ENCODE measurements at places on chromosomes 7 and 10.

DNA sequence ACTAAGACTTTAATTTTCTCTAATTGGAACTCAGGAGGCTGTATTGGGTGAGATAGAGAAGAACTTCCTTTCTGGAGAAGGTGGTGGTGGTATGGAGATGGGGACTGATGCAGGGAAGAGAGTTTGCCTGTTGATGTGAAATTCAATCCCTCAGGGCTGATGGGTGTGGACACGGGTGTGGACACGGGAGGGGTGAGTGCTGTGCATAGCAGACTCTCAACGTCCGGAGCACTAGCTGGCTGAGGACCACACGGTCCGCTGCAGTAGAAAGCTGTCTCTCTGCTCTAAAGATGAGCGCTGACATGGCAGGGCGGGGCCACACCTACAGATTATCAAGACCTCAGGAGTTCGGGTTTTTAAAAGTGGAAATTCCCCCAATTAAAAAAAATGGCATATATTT, 148.5 kb upstream of the PITRM1 start:
- DNase-seq: no peak

DNA sequence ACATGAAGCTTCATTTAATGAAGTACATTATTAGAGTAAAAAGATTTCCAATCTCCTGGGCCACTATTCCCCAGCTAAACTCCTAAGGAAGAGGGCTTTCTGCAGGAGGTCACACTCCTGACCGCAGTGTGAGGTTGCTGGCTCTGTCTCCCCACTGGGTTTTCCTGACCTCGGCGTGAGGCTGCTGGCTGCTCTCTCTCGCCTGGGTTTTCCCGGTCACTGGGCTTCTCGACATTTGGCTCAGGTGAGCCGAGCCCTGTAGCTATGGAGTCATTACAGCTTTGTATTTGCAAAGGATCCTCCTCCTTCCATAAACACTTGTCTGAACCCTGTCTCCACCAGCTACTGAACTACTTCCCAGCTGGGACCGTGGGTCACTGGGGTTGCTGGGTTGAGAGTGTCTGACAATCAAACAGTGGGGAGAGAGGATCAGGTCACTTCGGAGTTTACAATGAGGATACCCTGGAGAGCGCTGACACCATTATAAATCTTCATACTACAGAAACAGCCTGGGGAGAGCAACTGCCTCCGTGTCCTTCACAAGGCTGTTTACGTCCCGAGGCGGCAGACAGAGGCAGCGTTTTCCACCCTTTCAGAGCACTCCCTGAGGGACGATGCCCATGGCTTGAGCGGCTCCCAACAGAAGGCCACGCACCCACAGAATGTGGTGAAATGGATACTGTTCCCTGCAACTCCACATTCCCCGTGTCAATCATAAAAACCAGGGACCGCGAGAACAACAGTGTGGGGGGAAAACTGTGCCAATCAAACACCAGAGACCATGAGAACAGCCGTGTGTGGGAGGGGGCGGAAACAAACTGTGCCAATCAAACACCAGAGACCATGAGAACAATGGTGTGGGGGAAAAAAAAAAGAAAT, 226.2 kb downstream of the ZMYND11 start:
- no peak for DNase-seq

GRCh38 chr7:44277851-44278250, 47.5 kb downstream of the CAMK2B start:
- no peak for DNase-seq

GRCh38 chr10:35949811-35950211, 307.7 kb upstream of the FZD8 start:
- no peak for DNase-seq

GRCh38 chr7:66707825-66708224, 32.7 kb upstream of the RABGEF1 start:
- DNase-seq: no peak

DNA sequence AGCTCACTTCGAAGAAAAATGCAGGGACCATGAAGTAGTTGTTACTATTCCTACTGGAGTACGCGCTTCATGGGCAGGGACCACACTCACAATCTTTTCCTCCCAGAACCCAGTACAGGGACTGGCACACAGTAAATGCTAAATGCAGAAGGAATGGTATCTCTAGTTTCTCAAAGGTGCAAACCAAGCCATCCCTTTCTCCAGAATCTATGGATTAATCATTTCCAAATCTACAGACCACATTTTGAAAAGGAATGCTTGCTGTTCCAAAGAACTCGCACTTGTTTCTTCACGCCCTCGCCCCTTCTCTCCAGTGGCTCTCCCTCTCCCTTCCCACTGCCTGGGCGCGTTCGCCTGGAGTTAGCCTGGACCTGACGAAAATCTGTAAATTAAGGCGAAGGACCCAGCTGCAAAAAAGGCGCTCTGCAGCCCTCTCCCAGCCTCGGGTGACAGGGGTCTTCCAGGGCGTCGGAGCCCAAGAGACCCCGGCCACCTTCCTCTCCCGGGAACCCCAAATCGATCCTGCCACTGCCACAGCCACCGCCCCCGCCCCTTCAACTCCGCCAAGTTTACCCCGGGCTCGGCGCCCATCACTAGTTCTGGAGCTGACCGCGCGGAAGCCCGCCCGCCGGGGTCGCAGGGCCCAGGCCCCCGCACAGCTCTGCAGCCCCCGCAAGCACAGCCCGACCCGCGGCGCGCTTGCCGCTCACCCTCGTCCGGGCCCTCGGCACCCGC, 527 bp downstream of the PDIA4 start:
- DNase-seq: no peak
